ENCODE measurements at places on chromosomes 7 and 10.

DNA sequence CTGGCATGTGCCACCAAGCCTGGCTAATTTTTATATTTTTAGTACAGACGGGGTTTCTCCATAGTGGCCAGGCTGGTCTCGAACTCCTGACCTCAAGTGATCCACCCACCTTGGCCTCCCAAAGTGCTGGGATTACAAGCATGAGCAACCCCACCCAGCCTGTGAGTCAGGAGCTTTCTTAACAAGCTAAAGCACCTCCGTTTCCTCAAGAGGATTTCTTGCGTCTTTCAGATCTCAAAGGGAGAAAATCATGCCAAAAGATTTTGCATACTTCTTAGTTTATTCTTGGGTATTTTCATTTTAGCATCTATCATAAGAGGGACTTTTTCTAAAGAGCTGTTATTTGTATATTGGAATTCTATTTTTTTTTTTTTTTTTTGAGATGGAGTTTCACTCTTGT lies 47.9 kb upstream of the FOXK1 start:
- no peak for DNase-seq

DNA sequence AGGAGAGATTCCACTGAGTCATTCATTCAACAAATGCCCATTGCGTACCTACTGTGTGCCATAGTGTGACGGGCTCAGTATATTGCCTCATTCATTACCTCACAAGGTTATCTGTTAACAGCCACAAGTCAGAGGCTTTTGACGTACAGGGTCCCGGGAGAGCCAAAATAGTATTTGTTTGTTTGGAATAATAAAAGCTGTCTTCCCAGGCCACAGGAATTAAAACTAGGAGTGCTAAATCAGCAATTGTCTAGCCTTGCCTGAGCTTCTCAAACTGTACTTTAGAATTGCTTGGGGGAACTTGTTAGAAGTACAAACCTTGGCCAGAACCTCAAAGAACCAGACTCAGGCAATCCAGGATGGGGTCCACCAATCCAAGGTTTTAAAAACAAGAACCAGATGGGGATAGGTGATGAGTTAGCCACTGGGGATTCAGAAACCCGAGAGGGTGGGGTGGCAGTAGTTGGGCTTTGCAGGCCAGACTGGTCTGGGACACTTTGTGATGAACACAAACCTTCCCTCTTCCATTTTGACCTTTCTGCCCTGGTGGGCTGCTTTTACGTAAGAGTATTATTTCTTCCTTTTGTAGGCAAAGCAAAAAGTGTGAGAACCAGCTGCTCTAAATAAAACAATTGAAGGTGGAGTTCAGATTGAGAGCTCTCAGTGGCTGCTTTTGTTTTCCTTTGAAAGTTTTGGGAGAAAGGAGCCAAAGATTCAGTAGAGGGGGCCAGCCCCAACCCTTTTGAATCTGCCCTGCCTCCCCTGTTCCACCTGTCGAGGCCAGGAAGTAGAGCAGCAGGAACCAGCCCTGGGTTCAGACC lies 113.0 kb upstream of the ANLN start:
- no peak for DNase-seq

DNA sequence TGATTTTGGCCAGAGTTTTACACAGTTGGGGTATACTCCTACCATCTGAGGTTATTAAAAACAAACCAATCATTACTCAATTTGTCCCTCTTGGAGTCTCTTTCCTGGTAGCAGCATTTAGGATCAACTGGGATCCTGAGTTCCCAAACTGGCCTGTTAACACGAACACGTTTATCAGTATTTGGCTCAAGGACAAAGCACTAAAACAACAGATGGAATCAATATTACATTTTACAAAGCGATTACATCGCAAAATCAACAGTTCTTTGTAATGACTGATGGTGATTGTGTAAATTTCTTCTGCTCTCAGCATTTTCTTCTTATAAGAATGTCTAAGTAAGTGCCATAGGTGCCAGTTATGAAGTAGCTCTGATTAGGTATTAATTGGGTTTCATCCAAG lies 582.9 kb upstream of the ANKRD30A start:
- DNase-seq = no peak

DNA sequence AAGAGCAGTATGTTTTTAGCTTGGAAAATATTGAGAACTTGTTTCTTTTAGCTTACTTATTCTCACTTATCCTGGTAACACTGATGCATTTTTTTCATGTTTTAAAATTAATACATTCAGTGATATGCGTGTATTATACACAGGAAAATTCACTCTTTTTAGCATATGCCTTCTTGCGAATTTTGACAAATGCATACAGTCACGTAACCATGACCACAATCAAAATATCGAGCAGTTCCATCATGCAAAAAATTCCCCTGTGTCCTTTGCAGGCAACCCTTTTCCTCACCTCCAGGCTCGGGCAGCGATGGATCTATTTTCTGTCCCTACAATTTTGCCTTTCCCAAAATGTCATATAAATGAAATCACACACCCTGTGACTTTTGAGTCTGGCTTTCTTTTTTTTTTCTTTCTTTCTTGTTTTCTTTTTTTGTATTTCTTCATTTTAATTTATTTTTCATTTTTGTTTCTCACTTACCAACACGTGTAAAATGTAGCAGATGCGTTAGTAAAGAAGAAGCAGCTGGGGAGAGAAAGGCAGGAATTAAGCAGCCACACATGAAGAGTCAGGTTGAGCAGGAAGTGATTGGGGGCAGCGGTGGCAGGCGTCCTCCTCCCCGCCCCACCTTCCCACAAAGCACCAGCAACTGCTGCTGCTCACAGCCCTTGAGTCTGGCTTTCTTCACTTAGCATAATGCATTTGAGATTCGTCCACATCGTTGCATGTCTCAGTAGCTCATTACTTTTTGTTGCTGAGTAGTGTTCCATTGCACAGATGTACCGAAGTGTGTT lies 29.9 kb downstream of the ADRB1 start:
- no peak for DNase-seq

DNA sequence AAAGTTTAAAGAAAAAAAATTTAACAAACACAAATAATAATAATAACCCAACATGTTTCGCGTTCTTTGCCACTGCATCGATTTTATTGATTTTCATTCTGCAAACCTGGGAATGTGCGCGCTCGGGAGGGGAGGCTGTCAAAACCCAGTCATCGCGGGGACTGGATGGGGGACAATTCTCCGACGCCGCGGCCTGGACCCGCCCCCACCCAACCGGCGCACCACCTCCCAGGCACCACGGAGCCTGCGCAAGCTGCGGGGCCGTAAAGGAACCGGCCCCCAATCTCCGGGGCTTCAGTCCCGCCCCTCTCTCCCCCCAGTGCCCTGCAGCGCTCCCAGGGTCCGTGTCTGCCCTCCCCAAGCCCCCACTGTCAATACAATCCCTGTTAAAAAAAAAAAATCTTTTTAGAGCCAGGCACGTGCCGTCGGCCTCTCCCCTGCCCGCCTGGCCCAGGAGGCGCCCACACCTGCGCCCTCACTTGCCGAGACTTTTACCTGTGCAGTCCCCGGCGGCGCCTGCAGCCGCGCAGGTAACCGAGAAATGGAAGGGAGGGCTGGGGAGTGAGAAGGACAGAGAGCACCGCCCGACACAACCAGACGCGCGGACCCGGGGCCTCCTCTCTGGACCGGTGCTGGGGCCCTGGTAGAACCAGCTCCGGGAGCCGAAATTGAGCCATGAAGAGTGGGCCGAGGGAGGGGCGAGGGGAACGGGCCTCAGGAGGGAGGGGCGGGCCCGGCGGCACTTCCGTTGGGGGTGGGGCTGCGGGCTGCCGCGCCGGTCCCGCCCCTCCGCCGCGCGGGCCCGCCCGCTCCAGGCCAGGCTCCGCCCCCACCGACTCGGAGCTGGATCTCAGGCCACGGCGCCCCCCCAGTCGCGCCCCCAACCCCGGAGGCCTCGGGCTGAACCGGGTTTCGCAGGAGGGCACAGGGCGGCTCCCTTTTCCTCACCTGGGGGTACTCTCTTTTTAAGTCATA lies 7.6 kb upstream of the ZNF503 start:
- no peak for DNase-seq

DNA sequence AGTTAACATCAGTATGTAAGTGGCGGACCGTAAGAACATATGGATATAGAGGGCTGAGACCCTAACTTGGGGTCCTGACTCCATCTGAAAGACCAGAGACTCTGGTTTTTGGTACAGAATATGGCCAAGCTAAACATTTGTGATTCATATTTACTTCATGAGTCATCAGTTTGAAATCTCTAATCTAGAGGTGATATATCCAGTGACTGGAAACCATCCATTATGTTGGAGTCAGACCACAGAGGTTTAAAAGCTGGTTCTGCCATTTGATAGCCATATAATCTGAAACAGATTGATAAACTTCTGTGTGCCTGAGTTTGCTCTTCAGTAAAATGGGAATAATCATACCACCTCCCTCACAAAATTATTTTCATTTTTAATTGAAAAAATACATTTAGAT lies 505.3 kb downstream of the SORCS3 start:
- no peak for DNase-seq

GRCh38 chr7:45053941-45054340 lies 34.8 kb downstream of the NACAD start:
- no peak for DNase-seq

- no peak for DNase-seq
Observed at GRCh38 chr7:18861514-18862118, 255.8 kb downstream of the TWIST1 start.

GRCh38 chr7:77288676-77289320 lies 89.2 kb upstream of the FGL2 start:
- no peak for DNase-seq

GRCh38 chr10:125132344-125132743 lies 28.0 kb downstream of the CTBP2 start:
- DNase-seq = no peak

GRCh38 chr10:101319241-101319915 lies 34.6 kb upstream of the BTRC start:
- DNase-seq = no peak

Data from activated T-cell treated with anti-CD3 and anti-CD28 coated beads for 48 hours (primary cell).